ENCODE measurements at places on chromosomes 1 and 21.

- no peak for DNase-seq
Observed at GRCh38 chr1:29579821-29580425, 343.6 kb downstream of the PTPRU start.

DNA sequence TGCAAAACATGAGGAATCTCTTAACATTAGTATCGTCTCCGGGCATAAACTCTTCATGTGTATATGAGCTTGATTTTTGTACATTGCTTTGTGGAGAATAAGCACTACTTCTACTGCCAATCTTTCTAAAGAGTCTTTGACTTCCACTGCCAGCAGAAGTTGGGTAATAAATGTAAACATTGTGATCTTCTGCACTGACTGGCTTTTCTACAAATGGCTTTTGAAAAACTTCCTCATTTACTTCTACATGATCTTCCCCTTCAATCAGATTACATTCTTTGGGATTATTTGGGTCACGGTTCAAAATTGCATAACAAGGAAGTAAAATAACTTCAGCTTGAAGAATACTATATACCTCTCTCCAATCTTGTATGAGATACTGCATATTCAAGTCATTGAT lies 30.4 kb upstream of the SLC44A5 start:
- no peak for DNase-seq

DNA sequence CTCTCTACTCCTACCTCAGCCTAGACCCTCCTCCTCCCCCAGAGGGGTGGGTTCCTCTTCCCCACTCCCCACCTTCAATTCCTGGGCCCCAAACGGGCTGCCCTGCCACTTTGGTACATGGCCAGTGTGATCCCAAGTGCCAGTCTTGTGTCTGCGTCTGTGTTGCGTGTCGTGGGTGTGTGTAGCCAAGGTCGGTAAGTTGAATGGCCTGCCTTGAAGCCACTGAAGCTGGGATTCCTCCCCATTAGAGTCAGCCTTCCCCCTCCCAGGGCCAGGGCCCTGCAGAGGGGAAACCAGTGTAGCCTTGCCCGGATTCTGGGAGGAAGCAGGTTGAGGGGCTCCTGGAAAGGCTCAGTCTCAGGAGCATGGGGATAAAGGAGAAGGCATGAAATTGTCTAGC lies 21.6 kb upstream of the VPS13D start:
- DNase-seq = no peak

GRCh38 chr1:6450943-6451373 lies 15.0 kb downstream of the TNFRSF25 start:
- no peak for DNase-seq

GRCh38 chr1:37325509-37326437 lies 148.6 kb upstream of the ZC3H12A start:
- no peak for DNase-seq

GRCh38 chr1:24713176-24713575 lies 32.1 kb upstream of the CLIC4 start:
- DNase-seq = no peak

GRCh38 chr1:244246334-244246733 lies 195.3 kb downstream of the ZBTB18 start:
- no peak for DNase-seq

DNA sequence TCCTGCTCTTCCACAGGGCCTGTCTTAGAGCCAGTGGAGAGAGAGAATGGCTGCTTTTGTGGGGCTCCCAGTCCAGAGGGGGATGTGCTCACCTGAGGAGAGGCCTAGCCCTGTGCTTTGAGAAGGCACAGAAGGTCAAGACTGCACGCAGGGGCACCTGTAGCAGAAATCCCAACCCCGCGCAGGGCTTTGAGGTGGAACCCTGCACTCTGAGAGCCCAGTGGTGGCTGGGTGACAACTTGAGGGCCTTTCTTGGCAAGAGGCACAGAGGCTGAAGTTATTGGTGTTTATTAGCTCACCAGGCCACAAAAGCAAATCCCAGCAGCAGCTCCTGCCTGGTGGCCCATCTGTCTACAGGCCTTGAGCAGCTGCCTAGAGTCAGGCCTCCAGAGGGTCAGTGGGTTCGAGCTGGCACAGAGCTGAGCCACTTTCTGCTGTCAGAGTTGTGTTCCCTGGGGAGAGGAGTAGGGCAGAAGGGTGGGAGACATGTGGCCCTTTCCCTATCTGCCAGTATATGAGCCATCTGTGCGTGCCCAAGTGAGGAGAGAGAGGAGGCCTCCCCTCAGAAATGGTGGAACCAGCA lies 31.4 kb downstream of the SZRD1 start:
- no peak for DNase-seq

- no peak for DNase-seq
Observed at GRCh38 chr1:92567211-92567868, 80.6 kb upstream of the GFI1 start.

DNA sequence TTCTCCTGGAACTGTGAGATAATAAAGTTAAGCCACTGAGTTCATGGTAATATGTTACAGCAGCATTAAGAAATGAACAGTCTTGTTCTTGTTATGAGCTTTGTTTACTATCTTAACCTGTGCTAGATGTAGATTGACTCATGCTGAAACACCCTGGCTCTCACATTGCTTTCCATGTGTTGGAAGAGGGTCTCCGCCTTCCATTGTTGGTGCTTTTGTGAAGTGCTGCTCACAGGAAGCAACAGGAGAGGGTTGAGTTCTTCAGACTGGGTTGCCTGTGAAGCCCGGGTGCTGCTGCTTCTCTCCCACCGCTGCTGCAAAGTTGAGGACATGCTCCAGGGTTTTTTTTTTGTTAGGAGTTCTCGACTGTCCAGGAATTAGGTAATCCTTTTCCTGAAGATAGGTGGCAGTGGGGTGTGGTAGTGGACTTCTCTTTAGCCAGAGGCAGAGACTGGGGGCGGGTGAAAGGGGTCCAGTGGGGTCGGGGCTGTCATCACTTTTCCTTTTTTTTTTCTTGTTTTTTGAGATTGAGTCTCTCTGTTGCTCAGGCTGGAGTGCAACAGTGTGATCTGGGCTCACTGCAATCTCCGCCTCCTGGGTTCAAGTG lies 28.7 kb upstream of the HMGN1 start:
- DNase-seq = no peak

DNA sequence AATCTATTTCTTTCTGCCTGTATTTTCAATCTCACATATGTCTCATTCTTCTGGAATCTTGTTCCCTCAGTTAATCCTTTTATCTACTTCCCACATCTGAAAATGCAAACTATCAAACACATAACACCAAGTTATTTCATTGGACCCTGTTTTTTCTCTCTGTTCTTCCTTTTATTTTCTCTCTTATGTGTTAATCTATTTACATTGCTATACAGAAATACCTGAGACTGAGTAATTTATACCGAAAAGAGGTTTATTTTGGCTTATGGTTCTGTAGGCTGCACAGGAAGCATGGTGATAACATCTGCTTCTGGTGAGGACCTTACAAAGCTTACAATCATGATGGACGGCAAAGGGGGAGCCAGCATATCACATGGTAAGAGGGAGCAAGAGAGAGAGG lies 247.6 kb downstream of the TGFB2 start:
- DNase-seq = no peak

DNA sequence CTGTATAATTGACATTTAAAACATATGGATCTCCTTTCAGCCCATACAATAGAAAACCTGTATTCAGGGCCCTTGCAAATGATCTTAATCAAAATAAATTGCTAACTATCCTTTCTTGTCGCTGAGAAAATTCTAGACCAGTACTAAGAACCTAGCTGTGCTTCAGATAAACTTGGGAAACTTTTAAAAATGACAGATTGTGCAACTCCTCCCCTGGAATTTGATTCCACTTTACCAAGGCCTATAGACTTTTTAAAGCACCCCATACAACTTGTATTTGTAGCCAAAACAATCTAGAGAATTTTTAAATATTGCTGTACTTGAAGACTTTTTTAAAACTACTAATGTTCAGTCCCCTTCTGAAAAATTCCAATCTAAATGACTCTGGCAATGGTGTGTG lies 51.6 kb downstream of the ZNF644 start:
- DNase-seq = no peak

- no peak for DNase-seq
Observed at GRCh38 chr1:59397139-59397858, 100.4 kb downstream of the FGGY start.

DNA sequence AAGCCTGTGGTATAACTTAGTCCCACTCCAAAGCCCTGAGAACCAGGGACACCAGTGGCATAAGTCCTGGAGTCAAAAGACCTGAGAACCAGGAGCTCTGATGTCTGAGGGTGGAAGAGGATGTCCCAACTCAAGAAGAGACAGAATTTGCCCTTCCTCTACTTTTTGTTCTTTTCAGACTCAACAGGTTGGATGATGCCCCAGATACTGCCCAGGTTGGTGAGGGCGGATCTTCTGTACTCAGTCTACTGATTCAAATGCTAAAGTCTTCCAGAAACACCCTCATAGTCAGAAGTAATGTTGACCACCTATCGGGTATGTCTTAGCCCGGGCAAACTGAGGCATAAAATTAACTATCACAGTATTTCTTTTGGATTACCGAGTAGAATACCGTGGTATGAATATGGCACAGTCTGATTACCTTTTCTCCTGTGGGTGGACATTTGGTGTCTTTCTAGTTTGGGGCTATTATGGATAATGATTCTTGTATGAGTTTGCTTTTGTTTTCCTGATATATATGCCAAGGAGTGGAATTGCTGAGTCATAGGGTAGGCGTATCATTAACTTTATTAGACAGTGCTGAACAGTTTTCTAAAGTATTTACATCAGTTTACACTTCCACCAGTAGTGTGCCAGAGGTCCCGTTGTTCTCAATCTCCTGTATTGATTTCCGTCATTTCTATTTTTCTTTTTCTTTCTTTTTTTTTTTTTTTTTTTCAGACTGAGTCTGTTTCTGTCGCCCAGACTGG lies 3.2 kb upstream of the CHAF1B start:
- DNase-seq = no peak

GRCh38 chr1:9080705-9081291 lies 11.4 kb upstream of the SLC2A5 start:
- no peak for DNase-seq

GRCh38 chr1:44138239-44138638 lies 3.2 kb downstream of the KLF18 start:
- no peak for DNase-seq

Data from GM13977 (cell line).